NCI-H1694 treated with DMSO at 0.1 percent for 48 hours (cell line): ENCODE measurements at places on chromosomes 3 and 15.

GRCh38 chr3:31789429-31789828, 191.6 kb downstream of the OSBPL10 start:
- no peak for DNase-seq

GRCh38 chr3:141050576-141051442, at the start of gene SPSB4:
TSS of gene SPSB4 (plus strand) at chr3:141051347. CDS start at chr3:141066105, 14,758 bp downstream.
- DNase-seq: peak; percentile 66

DNA sequence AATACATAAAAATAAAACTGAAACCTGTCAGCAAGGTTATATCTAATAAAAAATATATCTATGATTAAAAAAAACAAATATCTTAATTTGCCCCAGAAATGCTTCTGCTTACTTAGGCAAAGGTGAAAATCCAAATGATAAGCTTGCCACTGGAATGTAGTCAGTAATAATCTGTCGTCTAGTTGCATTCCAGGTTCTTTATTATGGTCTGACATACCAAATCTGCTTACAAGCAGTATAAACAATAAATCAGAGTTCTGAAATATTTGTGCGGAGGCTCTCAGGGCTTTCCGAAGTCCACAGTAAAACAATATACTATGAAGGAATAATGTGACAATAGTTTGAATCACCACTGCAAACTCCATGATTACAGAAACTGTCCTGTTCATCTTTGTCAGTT, 1133.5 kb downstream of the ROBO1 start:
- DNase-seq: no peak

DNA sequence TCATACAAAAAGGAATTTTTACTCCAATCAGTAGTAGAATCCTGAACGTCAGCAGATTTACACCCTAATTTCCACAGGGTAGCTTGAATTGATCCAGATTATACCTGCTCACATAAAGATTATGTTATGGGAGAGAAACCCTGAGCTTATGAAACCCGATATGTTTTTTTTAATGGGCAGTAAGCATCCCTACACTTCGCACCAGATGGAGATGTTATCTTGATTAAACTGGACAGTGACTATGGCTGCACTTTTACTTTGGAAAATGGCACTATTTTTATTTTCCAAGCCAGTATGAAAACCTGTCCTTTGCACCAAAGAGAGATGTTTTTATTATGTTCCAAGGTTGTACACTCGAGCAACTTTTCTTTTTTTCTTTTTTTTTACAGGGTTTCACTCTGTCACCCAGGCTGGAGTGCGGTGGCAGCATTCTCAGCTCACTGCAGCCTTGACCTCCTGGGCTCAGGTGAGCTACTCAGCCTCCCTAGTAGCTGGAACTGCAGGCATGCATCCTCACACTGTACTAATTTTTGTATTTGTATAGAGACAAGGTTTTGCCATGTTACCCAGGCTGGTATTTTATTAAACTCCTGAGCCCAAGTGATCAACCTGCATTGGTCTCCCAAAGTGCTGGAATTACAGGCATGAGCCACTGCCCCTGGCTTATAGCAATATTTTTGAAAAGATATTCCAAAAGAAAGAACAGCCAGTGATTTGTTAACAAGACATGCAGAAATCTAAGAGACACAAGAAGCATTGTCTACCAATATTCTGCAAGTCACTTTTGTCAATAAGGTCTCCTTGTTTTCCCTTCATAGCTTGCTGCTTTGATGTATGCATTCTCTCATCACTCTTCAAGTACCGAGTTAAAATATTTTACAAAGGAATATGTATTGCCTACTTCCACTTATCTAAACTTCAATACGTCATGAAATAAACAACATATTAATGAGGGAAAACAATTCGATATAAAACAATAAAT, 1412.6 kb downstream of the ZPLD1 start:
- DNase-seq: no peak

- DNase-seq: no peak
Measured at GRCh38 chr15:31374489-31374888, 47.9 kb downstream of the KLF13 start.

DNA sequence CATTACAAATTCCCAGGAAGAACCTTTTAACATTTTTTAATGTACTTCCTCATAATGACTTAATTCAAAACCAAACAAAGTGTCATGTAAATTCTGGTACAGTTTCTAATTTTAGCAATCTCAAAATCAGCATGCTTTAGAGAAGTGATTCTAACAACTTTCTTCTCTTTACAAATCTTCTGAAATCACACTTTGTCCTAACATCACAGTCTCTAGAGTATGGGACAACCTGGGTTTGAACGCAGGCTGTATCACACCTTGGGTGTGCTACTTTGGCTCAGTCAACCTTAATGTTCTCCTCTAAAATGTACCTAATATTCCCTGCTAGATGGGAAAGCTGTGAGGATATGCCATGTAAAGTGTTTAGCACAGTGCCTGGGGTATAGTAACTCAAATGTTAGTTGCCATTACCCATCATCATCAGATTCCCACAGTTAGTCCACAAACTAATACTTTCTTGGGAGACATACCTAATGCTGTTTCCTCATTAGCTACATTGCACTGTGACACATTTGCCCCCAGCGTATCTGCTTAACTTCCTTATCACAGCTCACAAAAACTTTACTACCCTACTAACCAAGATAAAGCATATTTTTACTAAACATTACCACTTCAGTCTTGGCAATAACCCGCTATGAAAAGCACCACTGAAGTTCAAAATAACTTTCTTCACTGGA, 3.1 kb downstream of the TSPAN3 start:
- DNase-seq: no peak

GRCh38 chr3:52682016-52682415, 3.7 kb downstream of the PBRM1 start:
- DNase-seq: no peak

DNA sequence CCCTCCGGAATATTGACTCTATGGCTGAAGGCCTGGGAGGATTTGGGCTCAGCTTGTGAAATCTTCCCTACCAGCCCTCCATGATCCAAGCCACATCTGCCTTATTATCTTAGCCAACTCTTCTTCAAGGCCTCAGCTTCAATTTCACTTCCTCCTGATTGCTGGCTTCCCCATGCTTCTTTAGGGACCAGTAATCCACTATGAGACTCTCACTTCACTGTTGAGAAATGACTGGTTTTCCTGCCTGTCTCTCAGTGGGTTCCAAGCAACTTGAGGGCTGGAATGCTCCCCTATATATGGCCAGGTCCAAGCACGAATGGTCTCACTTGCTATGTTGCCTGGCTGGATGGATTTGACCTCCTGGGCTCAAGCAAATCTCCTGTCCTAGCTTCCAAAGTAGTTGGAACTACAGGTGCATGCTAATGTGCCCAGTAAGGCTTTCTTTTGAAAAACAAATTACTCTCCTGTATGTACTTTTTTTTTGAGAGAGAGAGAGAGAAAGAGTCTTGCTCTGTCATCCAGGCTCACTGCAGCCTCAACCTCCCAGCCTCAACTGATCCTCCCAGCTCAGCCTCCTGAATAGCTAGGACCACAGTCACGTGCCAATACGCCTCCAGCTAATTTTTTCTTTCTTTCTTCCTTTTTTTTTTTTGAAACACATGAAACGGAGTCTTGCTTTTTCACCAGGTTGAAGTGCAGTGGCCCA, 7.9 kb upstream of the PIK3CB start:
- DNase-seq: no peak

DNA sequence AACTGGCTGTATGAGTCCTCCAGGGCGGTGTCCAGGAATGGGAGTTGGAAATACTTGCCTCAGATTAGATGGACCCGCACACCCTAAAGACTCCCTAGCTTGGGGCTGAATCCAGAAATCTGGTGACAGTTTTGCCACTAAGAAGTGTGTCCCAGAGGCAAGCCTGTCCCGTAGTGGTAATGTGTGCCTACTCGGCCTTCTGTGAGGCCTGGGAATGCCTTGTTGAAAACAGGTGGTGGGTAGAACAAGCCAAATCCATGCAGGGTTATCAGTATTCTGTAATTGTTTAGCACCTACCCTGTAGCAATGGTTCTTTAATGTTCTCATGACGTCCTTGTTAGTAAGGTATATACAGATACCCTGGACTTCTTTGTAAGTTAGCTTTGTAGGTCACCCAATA, 1.6 kb downstream of the C3orf52 start:
- no peak for DNase-seq

DNA sequence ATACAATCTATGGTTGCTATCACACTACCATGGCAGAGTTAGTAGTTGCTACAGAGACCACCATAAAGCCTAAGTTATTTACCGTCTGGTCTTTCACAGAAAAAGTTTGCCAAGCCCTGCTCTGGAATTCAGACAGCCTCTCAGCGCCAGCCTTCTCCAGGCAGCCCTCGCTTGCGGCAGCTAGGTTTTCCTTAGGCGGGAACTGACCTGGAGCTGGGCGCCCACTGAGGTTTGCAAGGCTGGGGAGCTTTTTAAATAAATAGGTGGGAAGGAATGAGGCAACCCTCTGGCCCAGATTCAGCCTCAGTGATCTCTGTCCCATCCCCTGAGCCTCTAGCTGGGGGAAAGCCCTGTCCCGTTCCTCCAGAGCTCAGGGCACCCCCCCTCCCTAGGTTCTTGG, 1.2 kb downstream of the CTSH start:
- no peak for DNase-seq

- DNase-seq: no peak
Measured at GRCh38 chr15:95287720-95288103, 1042.8 kb upstream of the NR2F2 start.

DNA sequence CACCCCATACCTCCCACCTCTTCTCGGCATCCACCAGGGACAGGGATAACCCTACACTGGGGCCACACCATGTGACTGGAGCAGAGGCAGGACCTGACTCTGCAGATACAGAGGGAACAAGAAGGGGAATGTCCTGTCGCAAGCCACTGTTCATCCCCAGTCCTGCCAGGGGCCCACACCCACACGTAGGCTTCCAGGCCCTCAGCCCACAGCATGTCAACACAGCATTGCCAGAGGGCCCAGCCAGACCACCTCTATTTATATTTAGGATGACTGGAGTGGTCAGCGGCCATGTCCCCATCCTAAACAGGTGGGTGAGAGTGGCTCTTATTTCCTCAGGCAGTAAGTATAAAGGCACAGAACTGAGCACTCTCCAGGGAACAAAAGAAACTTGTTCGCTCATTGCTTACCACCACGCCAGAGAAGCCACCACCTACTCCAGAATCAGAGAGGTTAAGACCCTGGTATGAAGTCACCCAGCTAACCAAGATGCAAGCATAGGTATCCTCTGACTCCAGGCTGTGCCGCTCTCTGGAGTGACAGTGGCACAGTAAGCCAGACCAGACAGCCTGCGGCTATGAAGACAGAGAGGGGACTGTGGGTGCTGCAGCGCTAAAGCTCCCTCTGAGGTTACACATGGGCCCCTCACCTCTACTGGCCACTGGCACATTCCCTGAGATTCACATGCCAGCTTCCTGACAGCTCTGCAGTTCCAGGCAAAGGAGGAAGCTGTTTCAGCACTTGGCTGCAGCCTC, 67.9 kb downstream of the LRIG1 start:
- no peak for DNase-seq

DNA sequence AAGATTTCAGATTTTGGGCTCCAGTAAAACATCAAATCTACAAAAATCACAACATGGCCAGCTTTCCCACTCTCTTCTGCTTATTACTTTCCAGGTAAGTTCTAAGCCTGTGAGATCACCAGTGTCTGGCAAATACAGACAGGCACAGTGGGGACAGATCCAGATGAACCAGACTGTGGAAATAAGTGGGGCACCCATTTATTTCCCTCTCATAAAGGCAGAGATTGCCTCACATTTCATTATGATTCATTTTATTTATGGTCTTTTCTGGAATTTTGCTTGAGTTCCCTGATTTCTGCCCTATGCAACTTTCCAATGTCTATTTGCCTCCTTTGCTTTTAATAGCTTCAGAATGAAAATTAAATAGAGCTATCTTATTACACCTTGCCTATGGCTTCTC, 66.8 kb downstream of the GREM1 start:
- no peak for DNase-seq

- no peak for DNase-seq
Measured at GRCh38 chr3:152622811-152623167, 212.1 kb upstream of the P2RY1 start.

DNA sequence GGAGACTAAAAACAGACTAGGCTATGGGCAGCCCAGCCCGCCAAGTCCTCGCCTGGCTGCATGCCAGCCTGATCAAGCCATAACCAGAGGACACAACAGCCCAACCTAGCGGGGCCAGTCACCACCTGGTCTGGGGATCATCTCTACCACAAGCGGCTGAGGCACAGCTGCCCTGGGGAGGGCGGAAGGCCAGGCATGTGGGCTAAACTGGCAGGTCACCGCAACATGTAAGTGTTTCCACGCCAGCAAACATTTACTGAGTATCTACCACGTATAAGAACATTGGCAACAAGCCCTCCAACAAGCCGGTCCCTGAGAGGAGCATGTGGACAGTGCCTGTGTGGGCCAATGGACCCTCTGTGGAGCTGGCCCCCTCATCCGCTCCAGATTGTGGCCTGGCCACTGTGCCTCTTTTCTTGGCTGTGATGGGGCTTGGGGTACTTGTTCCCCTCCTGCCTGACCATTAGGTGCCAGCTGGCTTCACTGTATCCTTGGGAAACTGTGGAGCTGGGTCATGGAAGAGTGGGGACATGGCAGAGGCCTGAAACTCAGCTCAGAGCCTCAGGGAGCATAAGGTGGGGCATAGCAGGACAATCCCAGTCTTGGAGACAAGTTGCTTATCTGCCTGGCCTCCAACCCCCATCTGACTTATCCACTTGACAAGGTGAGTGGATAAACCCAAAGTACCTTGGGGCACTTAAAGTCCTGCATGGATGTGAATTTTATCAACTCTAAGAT, 9.0 kb downstream of the UBXN7 start:
- no peak for DNase-seq

- DNase-seq: no peak
Measured at GRCh38 chr3:62659660-62660059, 215.6 kb downstream of the CADPS start.

GRCh38 chr3:72892081-72892775, 4.4 kb downstream of the GXYLT2 start:
- DNase-seq: no peak

GRCh38 chr3:87626546-87626945, 350.2 kb upstream of the POU1F1 start:
- DNase-seq: no peak

- no peak for DNase-seq
Measured at GRCh38 chr3:11624161-11624560, 19.6 kb downstream of the VGLL4 start.

GRCh38 chr3:21750831-21751391, at the start of gene ZNF385D:
TSS of gene ZNF385D (minus strand) at chr3:21751210. CDS start at chr3:21750916, 294 bp downstream.
- DNase-seq: no peak

DNA sequence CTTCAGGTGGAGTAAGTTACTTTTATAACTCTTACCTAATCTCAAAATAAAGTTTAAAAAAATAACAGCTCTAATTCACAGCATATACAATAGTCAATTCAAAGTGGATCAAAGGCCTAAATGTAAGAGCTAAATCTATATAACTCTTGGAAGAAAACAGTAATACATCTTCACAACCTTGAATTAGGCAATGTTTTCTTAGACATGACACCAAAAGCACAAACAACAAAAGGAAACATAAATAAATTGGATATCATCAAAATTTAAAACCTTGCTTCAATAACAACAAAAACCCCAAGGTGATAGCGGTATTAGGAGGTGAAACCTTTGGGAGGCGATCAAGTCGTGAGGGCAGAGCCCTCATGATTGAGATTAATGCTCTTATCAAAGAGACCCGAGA, 12.8 kb downstream of the DENND6A start:
- DNase-seq: no peak

- no peak for DNase-seq
Measured at GRCh38 chr15:101024706-101025500, 105.7 kb downstream of the LRRK1 start.
